ENCODE measurements at places on chromosomes 5 and 9.

DNA sequence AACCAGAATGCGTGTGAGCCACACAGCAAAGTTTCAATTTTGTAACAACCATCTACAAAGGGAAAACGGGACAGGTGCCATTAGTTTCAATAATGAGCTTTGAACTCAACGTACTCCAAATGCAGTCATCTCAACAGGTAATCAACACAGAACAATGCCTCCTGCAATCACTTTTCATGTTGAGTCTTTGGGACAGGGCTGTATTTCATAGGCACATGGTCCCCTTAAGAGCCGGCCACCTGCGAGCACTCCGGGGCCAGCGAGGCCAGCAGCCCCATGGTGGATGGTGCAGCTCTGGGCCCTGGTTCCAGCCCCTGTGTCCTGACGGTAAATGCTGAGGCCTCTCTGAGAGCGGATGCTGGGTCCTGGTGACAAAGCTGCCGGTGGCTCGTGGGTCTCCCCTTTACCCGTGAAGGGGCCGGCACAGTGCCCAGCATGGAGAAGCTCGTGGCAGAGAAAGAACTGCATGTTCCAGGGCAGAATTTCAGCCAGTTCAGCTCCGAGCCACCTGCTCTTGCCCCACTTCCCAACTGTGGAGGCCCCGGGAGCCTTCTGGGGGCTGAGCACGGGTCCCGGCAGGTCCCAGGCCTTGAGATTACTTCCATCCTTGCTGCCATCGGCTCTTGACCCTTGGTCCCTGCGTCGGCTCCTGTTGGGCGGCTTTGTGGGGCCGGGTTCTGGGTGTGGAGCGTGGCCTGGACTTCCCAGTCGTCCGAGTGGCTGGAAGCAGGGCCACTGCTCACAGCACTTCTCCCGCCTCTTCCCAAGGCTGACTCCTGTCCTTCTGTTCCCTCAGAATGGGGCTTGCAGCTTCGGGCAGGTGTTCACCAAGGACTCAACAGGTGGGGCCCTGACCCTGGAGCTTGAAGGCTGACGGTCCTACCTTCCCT lies 26.1 kb upstream of the RNU6ATAC start:
- no peak for DNase-seq

DNA sequence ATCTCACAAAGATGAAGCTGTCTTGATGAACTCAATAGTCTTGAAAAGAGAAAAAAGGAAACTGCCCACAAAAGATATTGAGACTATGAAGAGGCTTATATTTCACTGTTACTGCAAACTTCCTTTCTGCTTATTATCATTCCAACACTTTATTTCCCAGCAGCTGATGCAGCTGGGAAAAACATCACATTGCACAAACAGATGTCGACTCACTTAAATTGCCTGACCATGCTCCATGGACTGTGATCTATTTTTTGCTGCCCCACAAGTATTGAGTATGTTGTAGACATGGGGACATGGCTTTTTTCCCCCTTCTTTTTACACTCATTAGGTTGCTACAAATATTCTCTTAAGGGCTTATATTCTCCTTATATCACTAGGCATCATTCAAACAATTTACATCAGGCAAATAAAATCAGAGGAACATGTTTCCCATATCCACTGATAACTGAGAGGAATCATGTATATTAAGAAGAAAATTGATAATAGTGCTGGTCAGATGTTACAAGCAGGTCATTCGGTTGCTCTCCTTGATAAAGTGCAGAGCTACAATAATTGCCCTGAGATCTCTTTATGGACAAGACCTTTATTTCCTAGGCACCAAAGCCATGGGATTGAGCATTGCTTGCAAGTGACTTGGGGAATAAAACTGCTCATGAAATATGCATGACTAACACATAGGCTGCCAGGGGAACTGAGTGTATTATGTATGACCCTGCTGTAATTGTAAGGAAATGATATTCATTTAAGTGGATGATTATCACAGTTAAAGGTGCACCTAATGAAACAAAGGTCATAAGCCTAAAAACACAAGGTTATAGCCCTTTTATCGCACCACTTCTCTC lies 509.9 kb downstream of the ZNF608 start:
- DNase-seq: no peak

GRCh38 chr5:179865491-179866240 lies 7.0 kb upstream of the MRNIP start:
- DNase-seq: no peak

DNA sequence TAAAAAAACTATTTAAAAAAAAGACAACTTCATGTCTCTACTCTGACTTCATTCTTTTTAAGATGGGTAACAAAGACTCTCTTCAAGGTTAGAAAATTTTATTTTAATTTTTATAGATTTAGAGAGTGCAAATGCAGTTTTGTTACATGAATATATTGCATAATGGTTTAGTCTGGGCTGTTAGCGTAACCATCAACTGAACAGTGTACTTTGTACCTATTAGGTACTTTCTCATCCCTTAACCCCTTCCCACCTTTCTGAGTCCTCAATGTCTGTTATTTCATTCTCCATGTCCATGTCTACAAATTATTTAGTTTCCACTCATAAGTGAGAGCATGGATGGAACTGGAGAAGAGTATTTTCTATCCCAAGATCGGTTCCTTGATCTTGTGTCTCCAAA lies 16.8 kb downstream of the TLR4 start:
- no peak for DNase-seq

GRCh38 chr5:163727028-163727427 lies 221.6 kb downstream of the MAT2B start:
- DNase-seq: no peak

DNA sequence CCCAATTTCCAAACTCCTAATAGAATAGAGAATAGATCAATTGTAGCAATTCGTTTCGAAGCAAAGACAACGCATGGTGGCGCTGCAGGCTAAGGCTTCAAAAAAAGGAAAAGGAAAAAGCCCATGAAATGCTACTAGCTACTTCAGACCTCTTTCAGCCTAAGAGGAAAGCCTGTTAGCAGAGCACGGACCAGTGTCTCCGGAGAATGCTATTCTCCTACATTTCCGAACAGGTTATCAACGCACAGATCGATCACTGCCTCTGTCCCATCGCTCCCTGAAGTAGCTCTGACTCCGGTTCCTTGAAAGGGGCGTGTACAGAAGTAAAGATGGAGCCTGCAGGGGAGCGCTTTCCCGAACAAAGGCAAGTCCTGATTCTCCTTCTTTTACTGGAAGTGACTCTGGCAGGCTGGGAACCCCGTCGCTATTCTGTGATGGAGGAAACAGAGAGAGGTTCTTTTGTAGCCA lies at the start of gene PCDHB15:
Gene PCDHB15 (plus strand): TSS at position 146 of the 468 bp plus-strand sequence. CDS start 184 bp downstream, at position 330.
- DNase-seq: no peak

- no peak for DNase-seq
Observed at GRCh38 chr5:82593481-82593880, 315.3 kb upstream of the RPS23 start.

- no peak for DNase-seq
Observed at GRCh38 chr5:1142886-1143669, 31.2 kb upstream of the SLC12A7 start.

All from mesothelial cell of epicardium (in vitro differentiated cells).